ENCODE measurements at places on chromosomes 16 and 17. TPM values are rescaled to one million over a fixed set of nuclear protein-coding genes. Genes with fewer than 3 reads are reported as not detected.

EVI2B gene
- 71.0 TPM for total RNA-seq

BCL6B gene
- not detected for total RNA-seq

ABAT gene
- 6.7 TPM for total RNA-seq

EPOP gene
- total RNA-seq, result 21.7 TPM

DNA sequence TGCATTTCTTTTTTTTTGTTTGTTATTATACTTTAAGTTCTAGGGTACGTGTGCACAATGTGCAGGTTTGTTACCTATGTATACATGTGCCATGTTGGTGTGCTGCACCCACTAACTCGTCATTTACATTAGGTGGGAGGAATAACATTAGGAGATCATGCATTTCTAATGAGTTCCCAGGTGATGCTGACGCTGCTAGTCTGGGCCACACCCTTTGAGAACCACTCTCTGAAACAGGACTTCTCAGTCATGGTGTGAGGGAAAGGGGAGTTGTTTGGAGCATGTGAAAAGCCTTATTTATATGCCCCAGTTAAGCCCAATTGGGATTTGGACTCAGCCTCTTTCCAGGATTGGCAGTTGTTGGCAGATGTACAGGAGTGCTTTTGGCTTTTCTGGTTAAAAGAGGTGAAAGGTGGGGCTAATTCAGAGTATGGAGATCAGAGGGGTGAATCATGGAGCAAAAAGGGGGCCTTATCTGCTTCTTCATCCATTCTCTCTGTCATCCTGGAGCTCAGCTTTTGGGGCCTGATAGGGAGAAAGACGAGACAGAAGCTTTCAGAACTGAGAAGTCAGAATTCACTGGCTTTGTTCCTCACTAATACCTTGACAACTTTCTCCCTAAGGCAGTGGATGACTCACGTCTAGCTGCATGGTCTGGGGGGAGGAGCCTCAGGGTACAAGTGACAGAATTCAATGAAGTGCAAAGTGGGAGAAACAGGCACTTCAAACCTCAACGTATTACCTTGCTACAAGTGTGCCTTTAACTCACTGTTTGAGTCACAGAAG is 180.0 kb upstream of the CACNG3 start:
- DNase-seq, result peak; percentile 27

- DNase-seq, result no peak
Measured at GRCh38 chr16:21650521-21650920, 1.9 kb downstream of the IGSF6 start.

LCAT gene
- 9.8 TPM for total RNA-seq

KCNJ12 gene
- total RNA-seq, result 0.17 TPM

PRAC1 gene
- total RNA-seq, result not detected

GRCh38 chr17:73309727-73310596 is 1.8 kb downstream of the CDC42EP4 start:
- no peak for DNase-seq

- DNase-seq, result no peak
Measured at GRCh38 chr16:67442581-67443255, 11.8 kb downstream of the HSD11B2 start.

GJD3 gene
- not detected for total RNA-seq

DNA sequence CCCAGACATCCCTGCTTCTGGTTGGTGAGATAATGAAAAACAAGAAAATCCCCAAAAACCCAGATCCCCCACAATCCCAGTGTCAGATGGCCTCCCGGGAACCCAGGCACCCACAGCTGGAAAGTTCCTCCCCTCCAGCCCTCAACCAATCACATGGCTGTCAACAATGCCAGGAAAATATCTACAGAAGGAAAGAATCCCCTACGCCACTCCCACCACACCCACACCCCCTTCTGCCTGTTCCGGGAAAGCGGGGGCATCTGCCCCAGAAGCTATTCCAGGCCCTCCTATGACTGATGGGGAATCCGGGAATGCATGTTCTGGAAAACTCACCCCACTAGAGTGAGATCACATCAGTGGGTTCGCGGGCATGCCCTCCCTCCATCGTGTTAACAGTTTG is 1.8 kb downstream of the TMEM95 start:
- no peak for DNase-seq

TRPV3 gene
- total RNA-seq, result 0.06 TPM

NME1 gene
- total RNA-seq, result 153 TPM

- DNase-seq, result no peak
Measured at GRCh38 chr17:49549691-49550678, 25.7 kb upstream of the NXPH3 start.

DNA sequence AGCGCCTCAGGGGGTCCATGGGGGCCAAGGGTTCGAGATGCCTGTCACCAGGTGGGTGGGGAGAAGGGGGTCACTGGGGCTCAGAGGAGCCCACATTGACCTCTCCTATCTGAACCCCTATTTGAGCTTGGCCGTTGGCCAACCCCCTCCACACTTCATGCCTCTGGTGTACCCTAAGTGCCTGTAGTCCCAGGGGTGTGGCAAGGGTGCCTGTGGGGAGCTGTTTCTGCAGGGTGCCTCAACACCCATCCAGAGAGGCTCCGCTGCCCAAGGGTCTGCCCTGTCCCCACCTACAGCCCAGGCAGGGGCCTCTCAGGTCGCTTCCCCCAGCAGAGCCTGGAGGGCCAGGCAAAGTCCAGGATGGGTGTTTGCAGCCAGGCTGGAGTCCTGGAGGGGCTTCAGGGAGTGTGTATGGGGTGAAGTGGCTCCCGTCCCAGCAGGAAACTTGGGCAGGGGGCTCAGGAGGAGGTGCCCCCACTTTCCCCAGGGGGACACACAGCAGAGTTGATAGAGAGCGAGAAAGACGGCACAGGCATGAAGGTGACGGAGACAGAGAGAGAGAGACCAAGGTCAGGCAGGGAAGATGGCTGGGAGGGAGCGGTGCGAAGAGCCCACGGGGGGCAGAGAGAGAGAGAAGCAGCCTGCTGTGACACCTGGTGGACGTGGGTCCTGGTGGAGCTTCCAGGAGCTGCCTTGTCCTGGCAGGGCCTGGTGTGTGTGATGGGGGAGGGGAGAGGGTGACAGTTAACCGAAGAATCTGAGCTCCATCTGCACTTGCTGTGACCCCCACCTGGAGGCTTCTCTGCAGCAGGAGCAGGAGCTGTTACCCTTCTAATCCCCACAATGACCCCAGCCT is at the start of gene SEPTIN12:
Gene SEPTIN12, minus strand, starts transcription at position 719 of the 856 bp plus-strand sequence. Its CDS starts 700 bp downstream, at position 19.
- DNase-seq, result no peak

RTN4RL1 gene
- not detected for total RNA-seq

KIF2B gene
- not detected for total RNA-seq

ZP2 gene
- total RNA-seq, result not detected

DNA sequence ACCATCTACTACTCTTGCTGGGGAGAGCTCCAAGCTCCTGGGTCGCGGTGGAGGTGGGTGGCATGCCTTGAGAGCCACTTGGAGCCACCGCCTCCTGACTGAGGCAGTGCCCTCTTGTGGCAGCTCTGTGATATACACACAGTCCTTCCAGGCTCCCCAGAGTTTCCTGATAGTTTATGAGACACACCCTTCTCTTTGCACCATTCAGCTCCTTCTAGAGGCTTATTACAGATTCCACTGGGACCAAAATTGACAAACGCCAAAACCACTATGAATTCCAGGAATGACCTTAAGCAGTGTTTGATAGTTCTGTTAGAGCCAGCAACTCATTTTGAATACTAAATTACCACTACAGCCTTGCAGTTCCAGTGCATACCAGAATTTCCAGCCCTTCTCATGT is 170.1 kb upstream of the CDH13 start:
- peak; percentile 54 for DNase-seq

Measured in OCI-LY7 (cell line).